Cerebellum (tissue), 4 donors: ENCODE measurements at places on chromosomes 4 and X.

GRCh38 chrX:109440475-109440874 is 41.4 kb downstream of the GUCY2F start:
- DNase-seq, result no peak

GRCh38 chrX:118350706-118351105 is 4.8 kb downstream of the WDR44 start:
- no peak for DNase-seq

- DNase-seq, result no peak
These were observed 51.1 kb upstream of the SYTL5 start for GRCh38 chrX:37955273-37955672.

DNA sequence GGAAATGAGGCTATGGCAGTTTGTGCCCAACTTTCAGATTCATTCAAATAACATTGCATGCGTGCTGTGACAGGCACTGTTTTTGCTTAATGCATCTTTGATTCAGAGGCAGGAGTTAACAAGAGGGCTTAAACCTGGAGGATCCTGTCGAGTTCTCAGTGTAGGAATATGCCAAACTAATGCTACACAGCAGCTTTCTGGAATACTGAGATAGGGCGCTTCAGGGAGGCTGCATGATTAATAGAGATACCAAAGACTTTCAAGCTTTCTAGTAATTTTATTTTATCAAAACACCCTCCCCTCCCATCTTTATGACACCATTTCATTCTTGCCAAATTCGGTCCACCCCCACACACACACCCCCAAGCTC is 636 bp upstream of the TIMM8A start:
- no peak for DNase-seq

GRCh38 chr4:40837094-40837870 is 87.5 kb downstream of the NSUN7 start:
- peak; percentile 79 for DNase-seq

DNA sequence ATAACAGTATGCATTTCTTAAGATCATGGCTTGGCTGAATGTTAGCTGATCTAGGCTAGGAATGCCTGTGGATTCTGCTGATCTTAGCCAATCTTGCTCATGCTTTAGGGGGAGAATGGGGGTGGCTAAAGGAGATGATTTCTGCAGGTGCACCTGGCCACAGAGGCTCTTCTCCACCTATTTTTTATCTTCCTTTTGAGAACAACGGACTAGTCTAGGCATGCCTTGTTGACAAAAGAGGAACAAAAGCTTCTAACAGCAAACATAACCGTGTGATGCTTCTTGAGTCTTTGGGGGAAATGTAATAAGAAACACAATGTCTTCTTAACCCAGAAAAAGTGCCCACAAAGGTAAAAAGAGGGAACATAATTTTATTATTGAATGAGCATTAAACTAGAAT is 743.5 kb downstream of the ARAP2 start:
- no peak for DNase-seq

- DNase-seq, result no peak
These were observed 61.1 kb downstream of the PPARGC1A start for GRCh38 chr4:23828779-23829178.

DNA sequence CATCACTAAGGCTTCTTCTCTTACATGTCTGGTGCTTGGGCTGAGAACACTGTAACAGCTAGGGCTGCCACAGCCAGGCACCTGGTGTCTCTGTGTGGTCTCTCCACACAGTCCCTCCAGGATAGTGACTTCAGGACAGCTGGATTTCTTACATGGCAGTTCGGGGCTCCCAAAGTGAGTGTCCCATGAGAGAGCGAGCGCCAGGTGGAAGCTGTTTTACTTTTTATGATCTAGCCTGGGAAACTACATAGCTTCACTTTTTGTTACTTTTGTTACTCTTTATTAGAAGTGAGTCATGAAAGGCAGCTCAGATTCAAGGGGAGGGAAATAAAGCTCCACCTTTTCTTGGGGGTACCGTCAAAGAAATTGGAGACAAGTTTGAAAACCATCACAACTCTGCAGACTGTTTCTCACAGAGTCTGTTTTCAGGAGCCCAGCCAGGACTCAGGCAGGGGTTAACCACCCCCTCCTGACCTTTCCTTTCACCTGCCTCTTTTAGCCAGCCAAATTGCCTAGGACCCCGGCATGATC is 373.0 kb downstream of the MID1IP1 start:
- DNase-seq, result no peak

GRCh38 chr4:8537041-8537461 is 43.1 kb upstream of the GPR78 start:
- peak; percentile 54 for DNase-seq

GRCh38 chr4:98642991-98643426 is 15.4 kb downstream of the TSPAN5 start:
- DNase-seq, result no peak

- no peak for DNase-seq
These were observed 65.4 kb upstream of the ENPP6 start for GRCh38 chr4:184282895-184283654.

DNA sequence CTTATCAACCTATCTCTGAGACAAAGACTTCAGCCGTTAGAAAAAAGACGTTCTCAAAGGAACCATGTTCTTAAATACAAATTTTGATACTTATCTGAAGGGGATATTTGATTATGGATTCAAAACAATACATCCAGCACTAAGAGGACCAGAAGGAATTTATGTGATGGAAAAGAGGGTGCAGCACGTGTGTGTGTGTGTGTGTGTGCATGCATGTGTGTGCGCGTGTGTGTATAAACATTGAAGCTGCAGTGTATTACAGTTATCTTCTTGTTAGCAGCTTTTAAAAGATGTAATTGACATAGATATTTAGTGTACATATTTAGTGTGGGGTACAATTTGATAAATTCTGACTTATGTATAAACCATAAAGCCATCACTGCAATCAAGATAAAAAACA is 44.9 kb downstream of the ANK2 start:
- no peak for DNase-seq

DNA sequence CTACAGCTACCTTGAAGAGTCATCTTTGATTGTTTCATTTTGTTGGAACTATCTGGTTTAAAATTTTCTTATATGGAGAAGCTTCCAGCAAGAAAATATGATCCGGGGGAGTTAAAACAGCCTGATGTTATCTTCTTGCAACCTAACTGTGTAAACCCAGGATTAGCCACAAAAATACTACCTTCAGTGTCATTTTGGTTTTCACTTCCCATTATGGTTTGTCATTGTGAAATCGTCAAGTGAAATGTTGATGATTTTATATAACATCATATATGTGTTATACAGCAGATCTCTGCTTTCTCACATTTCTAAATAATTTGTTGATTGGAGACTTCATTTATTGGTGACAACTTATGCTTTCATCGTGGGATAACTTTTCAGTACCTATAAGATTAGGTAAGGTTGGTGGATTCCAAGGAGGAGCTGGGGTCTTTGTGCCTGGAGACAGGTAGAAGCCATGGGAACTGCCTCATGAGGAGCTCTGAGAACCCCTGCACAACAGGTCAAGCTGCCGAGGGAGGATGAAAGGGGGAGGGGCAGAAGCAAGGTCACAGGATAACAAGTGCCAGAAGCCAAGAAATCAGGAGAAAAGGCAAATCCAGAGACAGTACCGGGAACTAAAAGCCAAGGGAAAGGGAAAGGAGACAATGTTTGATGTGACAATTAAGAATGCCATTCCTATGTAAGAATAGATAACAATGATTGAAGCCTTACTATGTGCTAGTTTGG is 7.2 kb downstream of the ARHGAP24 start:
- DNase-seq, result no peak

DNA sequence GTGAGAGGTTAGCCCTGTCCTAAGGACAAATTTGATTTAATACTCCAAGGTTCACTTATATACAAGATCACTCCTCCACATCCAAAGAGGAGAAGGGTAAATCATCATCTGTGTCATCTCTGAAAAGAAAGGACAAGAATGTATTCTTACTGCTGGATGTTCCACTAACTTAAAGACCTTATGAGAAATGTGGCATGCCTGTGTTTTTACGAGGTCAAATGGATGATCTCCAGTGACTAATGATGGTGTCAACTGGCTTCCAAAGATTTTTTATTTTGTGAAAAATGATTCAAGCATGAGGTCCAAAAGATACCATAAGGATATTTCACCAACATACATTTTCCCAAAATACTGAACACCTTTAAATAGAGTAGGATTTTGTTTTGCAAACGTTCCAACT is 143.4 kb downstream of the PTCHD1 start:
- DNase-seq, result no peak

- DNase-seq, result no peak
These were observed 30.7 kb upstream of the RPS6KA6 start for GRCh38 chrX:84218726-84219125.

DNA sequence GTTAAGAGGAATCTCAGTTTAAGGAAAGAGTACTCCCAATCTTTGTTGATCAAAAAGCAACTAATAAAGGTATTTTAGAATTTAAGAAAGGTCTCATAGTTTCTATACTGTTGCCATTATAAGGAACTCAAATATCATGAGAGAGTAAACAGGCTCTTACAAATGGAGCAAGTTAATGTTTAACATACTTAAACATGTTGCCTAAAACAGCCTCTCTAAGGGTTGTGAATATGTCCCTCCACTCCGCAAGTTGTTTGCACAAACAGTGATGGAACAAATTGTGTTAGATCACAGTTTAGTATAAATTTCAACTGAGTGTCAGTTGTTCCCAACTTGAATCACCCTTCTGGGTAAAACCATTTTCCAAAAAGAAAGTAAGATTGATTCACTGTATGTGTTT is 1678.3 kb downstream of the PCDH19 start:
- no peak for DNase-seq

DNA sequence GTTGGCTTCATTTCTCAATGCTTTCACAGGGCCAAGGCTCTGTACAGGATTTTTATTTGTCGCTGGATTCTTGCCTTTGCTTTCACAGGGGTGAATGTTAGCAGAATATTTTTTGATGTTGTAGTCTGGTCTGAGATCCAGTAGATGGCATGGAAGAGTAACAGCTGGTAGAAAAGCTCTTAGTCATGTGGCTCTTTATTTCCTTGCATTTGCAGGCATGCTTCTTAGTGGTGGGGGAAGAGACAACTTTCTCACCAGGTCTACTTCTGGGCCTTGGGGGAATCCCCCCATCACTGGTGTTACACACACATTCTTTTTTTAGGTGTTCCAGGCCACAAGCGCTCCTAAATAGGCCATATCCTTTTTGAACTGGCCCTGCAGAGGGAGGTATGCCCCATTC is 58.2 kb upstream of the DKK2 start:
- DNase-seq, result no peak

- no peak for DNase-seq
These were observed 4.5 kb downstream of the PRR27 start for GRCh38 chr4:70158576-70158975.

DNA sequence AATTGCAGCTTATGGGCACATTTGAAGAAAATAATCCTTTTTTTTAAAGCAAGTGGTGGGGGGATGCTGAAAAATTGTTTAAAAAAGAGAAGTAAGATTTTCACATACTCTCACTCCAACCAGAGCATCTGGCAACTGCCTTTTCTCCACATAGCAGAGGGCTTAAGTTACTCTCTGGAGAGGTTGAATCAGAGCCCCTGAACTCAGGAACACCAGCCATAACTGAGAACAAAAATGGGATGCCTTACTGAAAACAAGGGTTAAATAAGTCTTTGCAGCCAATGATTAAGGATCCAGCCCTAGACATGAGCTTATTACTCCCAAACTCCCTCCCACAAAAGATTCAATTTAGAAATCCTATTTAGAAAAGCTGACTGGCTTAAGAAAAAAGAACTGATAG is 27.5 kb downstream of the CASK start:
- DNase-seq, result no peak

DNA sequence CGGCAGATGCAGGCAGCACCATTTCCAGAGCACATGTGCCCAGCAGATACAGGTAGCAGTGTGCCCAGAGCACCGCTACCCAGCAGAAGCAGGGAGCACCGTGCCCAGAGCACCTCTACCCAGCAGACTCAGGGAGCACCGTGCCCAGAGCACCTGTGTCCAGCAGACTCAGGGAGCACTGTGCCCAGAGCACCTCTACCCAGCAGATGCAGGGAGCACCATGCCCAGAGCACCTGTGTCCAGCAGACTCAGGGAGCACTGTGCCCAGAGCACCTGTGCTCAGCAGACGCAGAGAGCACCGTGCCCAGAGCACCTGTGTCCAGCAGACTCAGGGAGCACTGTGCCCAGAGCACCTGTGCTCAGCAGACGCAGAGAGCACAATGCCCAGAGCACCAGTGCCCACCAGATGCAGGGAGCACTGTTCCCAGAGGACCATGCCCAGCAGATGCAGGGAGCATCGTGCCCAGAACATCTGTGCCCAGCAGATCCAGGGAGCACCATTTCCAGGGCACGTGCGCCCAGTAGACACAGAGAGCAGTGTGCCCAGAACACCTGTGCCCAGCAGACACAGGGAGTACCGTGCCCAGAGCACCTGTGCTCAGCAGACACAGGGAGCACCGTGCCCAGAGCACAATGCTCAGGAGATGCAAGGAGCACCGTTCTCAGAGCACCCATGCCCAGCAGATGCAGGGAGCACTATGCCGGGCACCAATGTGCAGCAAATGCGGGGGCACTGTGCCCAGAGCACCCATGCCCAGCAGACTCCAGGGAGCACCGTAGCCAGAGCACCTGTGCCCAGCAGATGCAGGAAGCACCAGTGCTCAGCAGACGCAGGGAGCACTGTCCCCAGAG is 236.4 kb downstream of the DHRSX start:
- DNase-seq, result no peak

GRCh38 chrX:75609406-75609805 is 86.6 kb upstream of the ZDHHC15 start:
- DNase-seq, result no peak

GRCh38 chrX:10828640-10829039 is 208.3 kb upstream of the MID1 start:
- no peak for DNase-seq

- DNase-seq, result peak; percentile 45
These were observed 32.9 kb upstream of the SH3D19 start for GRCh38 chr4:151358266-151358665.

- no peak for DNase-seq
These were observed 175.7 kb upstream of the TBC1D9 start for GRCh38 chr4:140931911-140932310.

GRCh38 chrX:138914767-138915166 is 203.2 kb upstream of the FGF13 start:
- DNase-seq, result no peak

- DNase-seq, result peak; percentile 90
These were observed 23.2 kb upstream of the AASDH start for GRCh38 chr4:56410247-56411062.

GRCh38 chr4:112898357-112899141 is 150.9 kb upstream of the ANK2 start:
- no peak for DNase-seq

DNA sequence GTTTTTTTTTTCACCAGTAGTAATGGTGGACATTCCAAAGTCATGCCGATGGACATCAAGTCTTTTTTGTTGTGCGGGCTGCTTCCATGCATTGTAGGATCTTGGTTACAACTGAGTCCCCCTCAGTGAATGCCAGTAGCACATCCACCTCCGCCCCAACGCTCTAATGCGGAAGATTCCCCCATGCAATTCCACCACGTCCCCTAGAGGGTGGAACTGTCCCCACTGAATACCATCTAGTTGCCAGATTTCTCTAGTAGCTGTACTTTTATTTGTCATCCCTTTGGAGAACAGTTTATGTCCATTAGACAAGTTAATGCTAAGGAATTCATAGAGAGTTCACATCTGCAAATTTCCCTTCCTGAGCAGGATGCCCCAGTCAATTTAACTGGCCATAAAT is 6.7 kb downstream of the SHISA3 start:
- DNase-seq, result no peak
